ENCODE measurements at places on chromosomes 1 and 21.

DNA sequence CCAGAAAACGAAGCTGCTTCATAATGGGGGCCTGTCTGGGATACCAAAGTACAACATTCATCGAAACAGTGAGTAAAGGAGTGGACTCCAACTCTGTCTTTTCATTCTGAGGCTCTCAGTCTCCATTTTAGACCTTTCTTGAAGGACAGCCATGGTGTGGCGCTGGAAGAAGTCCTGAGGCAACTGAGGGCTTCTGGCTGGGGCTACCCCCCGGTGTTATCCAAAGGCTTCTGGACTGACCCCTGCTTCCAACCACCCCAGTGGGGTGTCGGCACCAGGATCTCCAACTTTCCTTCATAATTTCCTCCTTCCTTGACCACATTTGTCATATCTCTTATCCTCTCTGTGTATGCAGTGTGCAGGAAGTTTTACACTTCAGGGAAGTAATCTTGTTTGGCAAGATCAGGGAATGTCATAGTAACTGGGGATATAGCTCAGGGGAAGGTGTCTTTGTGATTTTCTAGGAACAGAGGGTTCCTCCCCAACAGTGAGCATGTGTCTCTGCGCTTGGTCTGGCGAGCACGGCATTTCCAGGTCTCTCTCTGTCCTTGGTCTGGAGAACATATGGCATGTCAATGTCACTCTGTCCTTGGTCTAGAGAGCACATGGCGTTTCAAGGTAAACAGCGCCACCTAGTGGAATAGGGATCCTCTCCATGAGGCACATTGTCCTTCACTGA is 19.4 kb upstream of the BSDC1 start:
- peak; percentile 66 for DNase-seq
- no peak overlapping the region for H3K4me3 ChIP-seq
- no peak overlapping the region for H3K27ac ChIP-seq
- no peaks in the 10 kb centered on the region for H3K27me3 ChIP-seq

DNA sequence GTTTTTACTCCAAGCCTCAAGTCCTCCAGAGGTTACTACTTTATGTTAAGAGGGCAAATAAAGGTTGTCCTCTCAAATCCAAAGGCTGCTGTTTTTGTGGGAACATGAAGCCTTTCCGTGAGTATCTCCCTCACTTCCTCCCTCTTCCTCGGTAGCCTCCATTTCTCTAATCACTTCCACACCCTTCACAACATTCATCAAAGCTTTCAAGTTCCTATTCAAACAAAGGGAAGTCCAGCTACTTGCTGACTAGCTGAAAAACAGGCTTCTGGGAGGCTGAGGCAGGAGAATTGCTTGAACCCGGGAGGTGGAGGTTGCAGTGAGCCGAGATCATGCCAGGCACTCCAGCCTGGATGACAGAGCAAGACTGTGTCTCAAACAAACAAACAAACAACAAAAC is 6.6 kb upstream of the CD48 start:
- no peak for DNase-seq
- no peaks in the 10 kb centered on the region for H3K4me1 ChIP-seq
- H3K27me3 ChIP-seq: peaks cover 27% of the 10 kb centered on the region
- H3K4me3 ChIP-seq: no peak overlapping the region
- no peak overlapping the region for H3K27ac ChIP-seq

GRCh38 chr1:58396150-58396549 is 150.4 kb downstream of the OMA1 start:
- H3K27me3 ChIP-seq: no peaks in the 10 kb centered on the region
- H3K36me3 ChIP-seq: no peaks in the 10 kb centered on the region
- no peak overlapping the region for H3K27ac ChIP-seq

DNA sequence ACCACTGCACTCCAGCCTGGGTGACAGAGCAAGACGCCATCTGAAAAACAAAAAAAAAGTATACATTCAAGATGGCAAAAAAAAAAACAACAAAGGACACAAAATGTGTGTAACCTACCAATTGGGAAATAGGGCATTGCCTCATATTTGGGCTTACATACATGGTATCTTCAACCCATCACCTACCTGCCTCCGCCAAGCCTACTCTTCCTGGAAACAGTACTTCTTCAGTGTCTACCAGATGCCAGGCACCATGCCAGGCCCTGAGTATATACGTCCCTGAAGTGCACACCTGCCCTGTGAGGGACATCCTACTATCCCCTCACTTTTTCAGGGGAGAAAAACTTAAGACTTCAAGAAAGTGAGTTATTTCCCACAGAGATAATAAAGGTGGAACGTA is 160.2 kb downstream of the TOMM20 start:
- H3K27me3 ChIP-seq: no peaks in the 10 kb centered on the region
- peak overlapping the region; percentile 98 for H3K27ac ChIP-seq
- no peaks in the 10 kb centered on the region for H3K36me3 ChIP-seq
- H3K4me3 ChIP-seq: no peak overlapping the region
- no peak for DNase-seq

- H3K36me3 ChIP-seq: no peaks in the 10 kb centered on the region
- DNase-seq: no peak
- H3K4me1 ChIP-seq: no peaks in the 10 kb centered on the region
- H3K27ac ChIP-seq: no peak overlapping the region
- H3K27me3 ChIP-seq: no peaks in the 10 kb centered on the region
Measured at GRCh38 chr1:147824001-147824400, 63.6 kb upstream of the GJA5 start.

DNA sequence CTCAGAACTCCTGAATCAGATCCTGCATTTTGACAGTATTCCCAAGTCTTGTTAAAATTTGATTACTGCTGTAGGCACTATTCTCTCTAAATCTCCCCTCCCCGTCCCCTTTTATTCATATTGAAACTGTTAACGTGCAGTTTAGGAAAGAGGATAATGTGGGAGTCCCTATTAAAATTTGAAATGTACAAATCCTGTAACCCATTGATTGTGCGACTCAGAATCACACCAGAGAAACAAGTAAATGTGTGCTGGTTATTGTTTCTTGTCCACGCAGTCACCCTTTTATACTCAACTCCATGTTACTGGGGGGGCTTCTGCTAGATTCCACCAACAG is 584 bp upstream of the LTN1 start:
- H3K27me3 ChIP-seq: no peaks in the 10 kb centered on the region
- peak; percentile 15 for DNase-seq
- peak overlapping the region; percentile 91 for H3K4me3 ChIP-seq
- H3K27ac ChIP-seq: peak overlapping the region; percentile 83

GRCh38 chr1:165877940-165878556 is 50.6 kb downstream of the UCK2 start:
- H3K4me3 ChIP-seq: no peak overlapping the region
- no peaks in the 10 kb centered on the region for H3K27me3 ChIP-seq
- peaks cover 4% of the 10 kb centered on the region for H3K4me1 ChIP-seq
- no peak overlapping the region for H3K27ac ChIP-seq

DNA sequence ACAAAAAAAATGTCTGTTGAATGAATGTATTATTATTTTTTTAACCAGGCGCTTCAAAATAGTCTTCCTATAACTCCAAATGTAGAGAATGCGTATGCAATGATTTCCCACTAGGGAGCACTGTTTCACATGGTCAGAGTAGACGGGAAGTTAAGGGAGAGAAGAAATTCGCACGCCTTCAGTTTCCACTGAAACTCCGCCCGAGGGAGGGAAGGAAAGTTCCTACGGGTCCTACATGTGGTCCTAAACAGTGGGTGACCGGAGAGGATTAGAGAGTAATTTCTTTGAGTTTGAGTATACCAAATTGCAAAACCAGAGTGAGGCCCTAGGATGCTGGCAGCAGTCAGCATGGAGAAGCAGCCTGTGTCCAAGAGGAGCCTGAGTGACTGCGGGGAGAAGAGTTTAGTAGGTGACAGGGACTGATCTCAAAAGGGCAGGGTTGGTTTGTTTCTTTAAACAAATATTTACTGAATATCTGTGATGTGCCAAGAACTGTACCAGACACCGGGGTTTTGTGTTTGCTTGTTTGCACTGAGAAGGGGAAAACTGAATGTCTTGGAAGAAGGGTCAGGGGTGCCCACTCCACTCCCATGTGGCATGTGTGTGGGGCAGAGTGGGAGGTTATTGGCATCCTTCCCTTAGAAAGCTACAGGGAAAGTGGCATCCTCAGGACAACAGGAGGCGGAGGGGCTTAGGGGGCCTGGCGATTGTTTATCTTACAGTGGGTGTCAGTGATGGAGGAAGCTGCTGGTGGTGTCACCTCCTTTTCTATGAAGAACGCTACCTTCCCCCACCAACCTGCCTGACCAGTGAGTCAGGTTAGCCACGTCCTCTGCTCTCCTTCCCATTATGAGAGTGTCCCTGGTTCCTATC is 22.8 kb downstream of the RNU5D-1 start:
- H3K4me3 ChIP-seq: no peak overlapping the region
- peak; percentile 36 for DNase-seq
- H3K36me3 ChIP-seq: no peaks in the 10 kb centered on the region
- 0 out of 2 replicates have a peak, but pooled peaks cover 5% of the 10 kb centered on the region for H3K4me1 ChIP-seq
- H3K27me3 ChIP-seq: no peaks in the 10 kb centered on the region

- no peak overlapping the region for H3K4me3 ChIP-seq
- no peaks in the 10 kb centered on the region for H3K36me3 ChIP-seq
- H3K27me3 ChIP-seq: no peaks in the 10 kb centered on the region
Measured at GRCh38 chr1:236228411-236228810, 53.3 kb downstream of the ERO1B start.

DNA sequence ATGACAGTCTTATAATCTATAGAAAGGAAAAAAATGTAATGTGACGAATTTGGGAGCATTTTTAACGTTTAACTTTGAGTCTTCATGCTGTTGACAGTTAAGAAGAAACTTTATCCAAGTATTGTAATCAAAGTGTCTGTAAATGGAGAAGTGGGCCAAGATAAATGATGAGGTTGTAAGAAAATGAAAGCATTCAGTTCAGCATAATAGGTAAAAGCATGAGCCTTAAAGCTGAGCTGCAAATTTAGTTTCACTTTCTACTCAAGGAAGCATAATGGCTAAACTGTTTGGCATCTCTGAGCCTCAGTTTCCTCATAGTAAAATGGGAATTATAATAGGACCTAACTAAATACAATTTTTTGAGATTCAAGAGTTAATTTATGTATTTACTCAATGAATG is 1554.8 kb downstream of the KCNT2 start:
- H3K4me3 ChIP-seq: peak overlapping the region; percentile 41
- H3K27ac ChIP-seq: no peak overlapping the region
- H3K36me3 ChIP-seq: no peaks in the 10 kb centered on the region
- H3K4me1 ChIP-seq: no peaks in the 10 kb centered on the region

- H3K27ac ChIP-seq: no peak overlapping the region
- H3K27me3 ChIP-seq: no peaks in the 10 kb centered on the region
- no peak overlapping the region for H3K4me3 ChIP-seq
- H3K4me1 ChIP-seq: peaks cover 32% of the 10 kb centered on the region
- no peak for DNase-seq
- no peaks in the 10 kb centered on the region for H3K36me3 ChIP-seq
Measured at GRCh38 chr1:44238660-44239059, 25.4 kb downstream of the DMAP1 start.

DNA sequence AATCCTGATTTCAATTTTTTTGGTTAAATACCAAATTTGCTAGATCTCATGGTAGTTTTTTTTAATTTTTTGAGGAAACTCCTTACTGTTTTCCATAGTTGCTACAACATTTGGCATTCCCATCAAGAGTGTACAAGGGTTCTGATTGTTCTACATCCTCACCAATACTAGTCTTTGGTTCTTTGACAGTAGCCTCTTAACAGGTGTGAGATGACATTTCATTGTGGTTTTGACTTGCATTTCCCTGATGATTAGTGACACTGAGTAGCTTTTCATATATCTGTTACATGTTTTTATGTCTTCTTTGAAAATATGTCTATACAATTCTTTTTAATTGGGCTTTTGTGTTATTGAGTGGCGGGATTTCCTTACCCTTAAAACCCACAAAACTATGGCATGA is 20.9 kb upstream of the RGS13 start:
- no peak for DNase-seq
- no peaks in the 10 kb centered on the region for H3K27me3 ChIP-seq
- H3K4me3 ChIP-seq: no peak overlapping the region
- peaks cover 5% of the 10 kb centered on the region for H3K4me1 ChIP-seq
- H3K36me3 ChIP-seq: no peaks in the 10 kb centered on the region

- peaks cover 15% of the 10 kb centered on the region for H3K27me3 ChIP-seq
- H3K36me3 ChIP-seq: no peaks in the 10 kb centered on the region
- no peak overlapping the region for H3K27ac ChIP-seq
- no peak for DNase-seq
Measured at GRCh38 chr1:151998611-151999362, 5.1 kb upstream of the S100A10 start.

DNA sequence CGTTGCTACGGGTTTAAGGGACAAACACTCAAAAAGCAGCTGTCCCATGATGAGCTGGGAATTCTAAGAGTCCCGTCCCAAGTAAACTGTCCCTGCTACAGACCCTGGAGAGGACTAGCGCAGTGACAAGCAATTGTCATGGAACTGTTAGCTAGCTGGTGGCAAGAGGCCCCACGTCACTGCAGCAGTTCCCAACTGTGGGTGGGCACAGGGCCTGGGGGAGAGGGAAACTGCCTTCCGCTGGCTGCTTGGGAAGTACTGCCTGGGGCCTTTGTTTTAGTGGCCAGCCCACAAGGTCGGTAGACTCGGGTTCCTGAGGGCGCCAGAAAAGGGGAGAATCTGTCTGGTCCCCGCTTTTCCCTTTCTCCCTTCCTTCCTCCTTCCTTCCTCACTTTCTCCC is 97.4 kb downstream of the LACTBL1 start:
- DNase-seq: no peak
- peaks cover 11% of the 10 kb centered on the region for H3K4me1 ChIP-seq
- peaks cover 6% of the 10 kb centered on the region for H3K36me3 ChIP-seq
- no peak overlapping the region for H3K4me3 ChIP-seq
- H3K27ac ChIP-seq: no peak overlapping the region
- H3K27me3 ChIP-seq: no peaks in the 10 kb centered on the region

- no peak for DNase-seq
- H3K4me1 ChIP-seq: 0 out of 2 replicates have a peak, but pooled peaks cover 3% of the 10 kb centered on the region
Measured at GRCh38 chr1:214920337-214920736, 162.2 kb upstream of the KCNK2 start.

DNA sequence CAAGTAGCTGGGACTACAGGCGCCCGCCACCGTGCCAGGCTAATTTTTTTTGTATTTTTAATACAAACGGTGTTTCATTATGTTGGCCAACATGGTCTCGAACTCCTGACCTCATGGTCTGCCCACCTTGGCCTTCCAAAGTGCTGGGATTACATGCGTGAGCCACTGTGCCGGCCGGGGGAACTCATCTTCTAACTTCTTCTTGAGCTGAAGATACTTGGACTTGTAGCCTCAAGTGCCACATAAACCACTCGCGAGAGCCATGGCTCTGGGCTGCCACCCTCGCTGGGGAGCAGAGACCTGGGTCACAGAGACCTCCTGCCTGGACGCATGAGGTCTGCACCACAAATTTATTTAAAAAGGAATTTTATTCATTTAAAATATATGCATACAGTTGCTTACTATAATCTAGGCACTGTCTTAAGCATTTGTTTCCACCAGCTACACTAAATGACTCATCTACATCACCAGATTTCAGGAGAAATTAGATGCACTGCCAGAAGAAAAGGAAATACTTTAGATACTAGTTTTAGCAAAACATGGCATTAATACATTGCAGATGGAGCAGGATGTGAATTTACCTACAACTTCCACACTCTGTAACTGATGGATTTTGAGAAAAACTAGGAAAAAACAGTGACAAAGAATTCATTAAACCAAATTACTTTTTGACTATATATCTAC is 29.9 kb upstream of the PUM1 start:
- no peaks in the 10 kb centered on the region for H3K27me3 ChIP-seq
- peak overlapping the region; percentile 62 for H3K27ac ChIP-seq
- H3K4me1 ChIP-seq: no peaks in the 10 kb centered on the region
- no peak overlapping the region for H3K4me3 ChIP-seq
- DNase-seq: no peak
